ENCODE measurements at places on chromosomes 2 and 18. TPM values are rescaled to one million over a fixed set of nuclear protein-coding genes. Genes with fewer than 3 reads are reported as not detected.

RNF125 gene
- 11.8 TPM for total RNA-seq

KIF5C gene
- total RNA-seq = 15.3 TPM

KIAA2012 gene
- not detected for total RNA-seq

SCYGR4 gene
- total RNA-seq = not detected

TRABD2A gene
- total RNA-seq = 59.2 TPM

SPDYA gene
- 0.40 TPM for total RNA-seq

SCG2 gene
- not detected for total RNA-seq

RPRM gene
- total RNA-seq = not detected

HOXD3 gene
- total RNA-seq = not detected

LOXL3 gene
- total RNA-seq = 1.9 TPM

RMDN2 gene
- total RNA-seq = 3.2 TPM

CHST9 gene
- total RNA-seq = not detected

TACR1 gene
- not detected for total RNA-seq

ACKR3 gene
- 1.5 TPM for total RNA-seq

GALNT3 gene
- 1.9 TPM for total RNA-seq

SLC14A1 gene
- 1.4 TPM for total RNA-seq

CDK5R2 gene
- total RNA-seq = not detected

MYO5B gene
- total RNA-seq = 0.78 TPM
